HTR-8/SVneo (cell line): ENCODE measurements at places on chromosomes 11 and 22.

DNA sequence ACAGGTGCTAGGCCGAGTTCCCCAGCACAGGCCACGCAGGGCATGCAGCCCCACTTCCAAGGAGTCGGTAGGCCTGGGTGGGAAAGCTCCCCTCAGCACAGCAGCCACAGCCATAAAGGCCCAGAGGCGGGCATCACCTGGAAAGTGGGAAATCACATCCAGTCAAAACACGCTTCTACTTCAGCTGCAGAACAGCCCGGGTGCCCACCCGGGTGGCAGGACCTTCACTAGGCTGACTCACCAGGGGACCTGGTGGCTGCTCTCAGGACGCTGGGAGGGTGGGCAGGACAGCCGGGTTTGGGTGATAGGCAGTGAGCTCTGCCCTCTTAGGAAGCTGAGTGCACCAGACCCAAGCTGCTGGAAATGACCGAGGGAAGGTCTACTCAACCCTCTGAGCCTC is 7.3 kb downstream of the KIAA0930 start:
- DNase-seq: no peak

DNA sequence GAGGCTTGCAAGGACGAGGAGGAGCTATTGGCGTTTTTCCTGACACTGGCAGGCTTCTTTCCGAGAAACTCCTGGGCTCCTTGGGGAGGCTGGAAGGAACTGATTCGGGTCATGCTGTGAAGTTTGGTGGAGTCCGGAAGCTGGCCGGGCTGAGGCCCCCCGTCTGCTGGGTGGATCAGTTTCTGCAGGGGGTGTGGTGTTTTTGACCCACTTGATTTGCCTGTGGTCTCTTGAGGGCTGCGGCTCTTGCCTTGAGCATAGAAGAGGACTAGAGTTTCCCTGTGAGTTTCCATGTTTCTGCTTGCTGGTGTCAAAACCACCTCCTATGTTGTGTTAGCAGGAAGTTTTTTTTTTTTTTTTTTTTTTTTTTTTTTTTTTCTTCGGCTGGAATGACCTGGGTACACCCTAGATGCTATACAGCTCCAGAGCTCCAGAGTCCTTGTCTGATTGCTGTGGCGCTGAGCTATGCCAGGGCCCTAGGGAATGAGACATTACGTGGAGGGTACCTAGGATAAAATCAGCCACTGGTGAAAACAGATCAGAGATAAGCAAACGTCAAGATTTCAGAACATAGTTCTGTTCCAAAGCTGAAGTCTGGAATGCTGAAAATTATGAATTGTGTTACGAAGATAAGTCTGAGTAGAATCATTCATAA is 728 bp downstream of the TBC1D22A start:
- DNase-seq: no peak

GRCh38 chr11:1691026-1691877 is 5.7 kb upstream of the KRTAP5-6 start:
- DNase-seq: no peak

DNA sequence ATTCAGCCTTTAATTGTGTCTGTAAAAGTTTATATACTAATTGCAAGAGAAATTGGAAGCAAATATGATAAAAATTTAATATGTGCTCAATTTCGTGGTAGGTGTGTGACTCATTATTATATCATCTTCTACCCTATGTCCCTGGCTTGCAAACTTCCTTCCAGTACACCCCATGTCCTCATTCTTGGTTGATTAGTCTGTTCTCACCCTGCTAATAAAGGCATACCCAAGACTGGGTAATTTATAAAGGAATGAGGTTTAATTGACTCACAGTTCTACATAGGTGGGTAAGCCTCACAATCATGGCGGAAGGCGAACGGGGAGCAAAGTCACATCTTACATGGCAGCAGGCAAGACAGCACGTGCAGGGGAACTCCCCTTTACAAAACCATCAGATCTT is 11.9 kb downstream of the MRGPRX3 start:
- DNase-seq: no peak

GRCh38 chr11:47592251-47592650 is 2.0 kb downstream of the C1QTNF4 start:
- no peak for DNase-seq

- no peak for DNase-seq
Measured at GRCh38 chr11:110434952-110435779, 5.4 kb downstream of the FDX1 start.

DNA sequence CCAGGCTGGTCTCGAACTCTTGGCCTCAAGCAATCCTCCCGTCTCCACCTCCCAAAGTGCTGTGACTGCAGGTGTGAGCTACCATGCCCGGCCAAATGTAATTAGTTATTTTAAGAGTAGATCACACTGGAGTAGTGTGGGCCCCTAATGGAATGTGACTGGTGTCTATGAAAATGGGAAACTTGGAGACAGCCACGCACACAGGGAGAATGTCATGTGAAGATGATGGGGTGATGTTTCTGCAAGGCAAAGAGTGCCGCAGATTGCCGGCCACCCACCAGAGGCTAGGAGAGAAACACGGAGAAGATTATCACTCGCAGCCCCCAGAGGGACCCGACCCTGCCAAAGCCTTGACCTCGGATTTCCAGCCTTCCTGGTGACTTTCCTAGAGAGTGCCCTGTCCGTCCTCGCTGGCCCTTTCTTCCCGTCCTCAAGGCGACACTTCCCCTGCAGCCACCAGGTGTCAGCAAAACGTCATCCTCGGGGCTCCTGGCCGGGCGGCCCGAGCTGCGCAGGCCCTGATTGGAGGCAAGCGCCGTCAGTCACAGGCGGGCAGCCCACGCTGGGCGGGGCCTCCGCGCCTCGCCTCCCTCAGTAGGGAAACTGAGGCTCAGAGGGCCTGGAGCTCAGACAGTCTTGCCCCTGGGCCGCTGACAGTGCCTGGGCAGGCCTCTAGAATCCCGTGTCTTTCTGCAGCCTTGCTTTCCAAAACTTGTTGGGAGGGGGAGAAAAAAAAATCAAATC is 16.3 kb downstream of the CRYBB2 start:
- DNase-seq: peak; percentile 95

- DNase-seq: no peak
Measured at GRCh38 chr11:72039031-72039855, 40.5 kb downstream of the IL18BP start.

DNA sequence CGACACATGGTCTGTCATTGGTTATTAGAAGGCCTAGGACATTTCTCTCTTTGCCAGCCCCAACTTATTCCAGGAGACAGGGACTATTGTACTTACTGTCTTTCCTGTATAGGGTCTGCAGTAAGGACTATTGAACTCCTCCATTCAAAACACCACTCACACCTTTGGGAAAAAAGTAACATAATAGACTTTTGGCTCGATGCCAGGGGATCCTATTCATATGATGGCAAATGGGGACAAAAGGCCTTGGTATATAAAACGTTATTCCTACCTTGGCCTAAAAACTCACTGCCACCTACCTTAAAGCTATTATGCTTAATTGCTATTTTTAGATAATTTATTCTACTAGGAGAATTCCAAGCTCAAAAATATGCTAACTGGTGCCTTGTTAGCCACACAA is 6.3 kb upstream of the NDUFC2 start:
- DNase-seq: no peak

GRCh38 chr22:16957781-16958180 is 50.2 kb downstream of the GAB4 start:
- no peak for DNase-seq

- DNase-seq: peak; percentile 39
Measured at GRCh38 chr11:36492724-36493304, 17.3 kb downstream of the TRAF6 start.

DNA sequence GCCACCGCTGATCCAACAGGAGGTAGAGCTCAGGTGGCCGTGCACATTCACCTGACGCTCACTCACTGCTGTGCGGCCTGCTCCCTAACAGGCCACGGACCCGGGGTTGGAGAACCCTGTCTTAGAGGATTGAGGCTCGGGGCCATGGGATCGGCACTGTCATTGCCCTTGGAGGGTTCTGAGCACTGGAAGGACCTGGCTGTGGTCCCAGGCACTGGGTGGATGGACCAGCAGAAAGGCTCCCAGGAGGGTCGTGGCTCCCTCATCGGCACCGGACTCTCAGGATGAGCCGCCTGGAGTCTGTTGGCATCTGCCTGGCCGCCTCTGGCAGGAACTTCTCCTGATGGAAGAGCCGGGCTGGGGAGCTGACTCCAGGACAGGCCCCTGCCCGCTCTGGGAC is 6.5 kb downstream of the KCNQ1 start:
- DNase-seq: no peak

- DNase-seq: no peak
Measured at GRCh38 chr11:44364596-44364995, 54.7 kb upstream of the ALX4 start.

DNA sequence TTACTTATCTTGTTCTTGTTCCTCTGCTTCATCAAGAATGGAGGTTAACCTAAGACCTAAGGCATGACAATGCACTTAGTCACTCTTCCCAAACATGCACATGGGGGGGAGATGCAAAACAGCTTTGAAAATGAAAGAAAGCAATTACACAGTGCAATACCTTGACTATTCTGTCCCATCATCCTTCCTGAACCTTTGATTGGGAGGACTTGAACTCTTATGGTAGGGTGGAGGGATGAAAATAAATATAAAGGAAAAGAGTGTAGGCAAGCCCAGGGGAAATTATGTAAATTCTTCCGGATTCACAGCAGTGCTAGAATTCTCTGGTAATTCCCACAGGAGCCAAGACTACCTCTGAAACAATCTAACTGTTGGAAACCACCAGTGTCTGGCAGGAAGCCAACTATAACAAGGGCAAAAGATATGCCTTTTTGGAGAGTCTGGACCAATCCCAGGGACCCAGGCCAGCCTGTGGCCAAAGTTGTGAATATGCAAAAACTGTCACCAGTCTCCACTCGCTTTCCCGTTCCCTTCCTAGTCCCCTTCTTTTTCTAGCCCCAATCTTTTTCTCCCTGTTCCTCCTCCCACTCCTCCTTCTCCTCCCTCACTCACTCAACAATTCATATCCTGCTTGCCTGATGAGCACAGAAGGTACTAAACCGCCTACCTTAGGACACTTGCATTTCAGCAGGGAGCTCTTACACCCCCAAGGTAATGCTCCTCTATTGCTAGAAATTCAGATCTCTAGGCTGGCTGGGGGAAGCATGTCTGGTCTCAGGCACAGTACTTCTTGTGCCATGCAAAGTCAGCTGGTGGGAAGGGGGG is 2.5 kb upstream of the RCN1 start:
- DNase-seq: peak; percentile 48

- DNase-seq: no peak
Measured at GRCh38 chr11:32008880-32009551, 81.9 kb upstream of the RCN1 start.

DNA sequence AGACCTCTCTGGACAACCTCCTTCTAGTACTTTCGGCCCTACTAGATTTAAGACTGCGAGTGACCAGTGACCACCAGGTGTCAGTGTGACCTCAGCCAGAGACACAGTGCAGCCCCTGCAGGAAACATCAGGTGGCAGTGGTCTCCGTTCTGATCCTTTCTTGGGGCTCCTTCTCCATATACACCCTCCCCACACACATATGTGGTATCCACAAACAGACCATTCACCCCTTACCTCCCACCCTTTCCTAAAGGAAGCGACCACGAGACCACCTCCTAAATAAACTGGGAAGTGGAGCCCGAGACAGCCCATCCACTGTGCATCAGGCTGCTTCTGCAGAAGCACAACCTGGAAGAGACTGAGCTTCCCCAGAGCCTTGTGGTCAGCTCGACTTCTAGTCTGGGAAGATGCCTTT is 38.5 kb upstream of the CYP2D6 start:
- peak; percentile 84 for DNase-seq

GRCh38 chr11:132493801-132494200 is 1038.5 kb downstream of the OPCML start:
- no peak for DNase-seq

GRCh38 chr22:31957970-31958594 is 13.7 kb downstream of the YWHAH start:
- DNase-seq: no peak

DNA sequence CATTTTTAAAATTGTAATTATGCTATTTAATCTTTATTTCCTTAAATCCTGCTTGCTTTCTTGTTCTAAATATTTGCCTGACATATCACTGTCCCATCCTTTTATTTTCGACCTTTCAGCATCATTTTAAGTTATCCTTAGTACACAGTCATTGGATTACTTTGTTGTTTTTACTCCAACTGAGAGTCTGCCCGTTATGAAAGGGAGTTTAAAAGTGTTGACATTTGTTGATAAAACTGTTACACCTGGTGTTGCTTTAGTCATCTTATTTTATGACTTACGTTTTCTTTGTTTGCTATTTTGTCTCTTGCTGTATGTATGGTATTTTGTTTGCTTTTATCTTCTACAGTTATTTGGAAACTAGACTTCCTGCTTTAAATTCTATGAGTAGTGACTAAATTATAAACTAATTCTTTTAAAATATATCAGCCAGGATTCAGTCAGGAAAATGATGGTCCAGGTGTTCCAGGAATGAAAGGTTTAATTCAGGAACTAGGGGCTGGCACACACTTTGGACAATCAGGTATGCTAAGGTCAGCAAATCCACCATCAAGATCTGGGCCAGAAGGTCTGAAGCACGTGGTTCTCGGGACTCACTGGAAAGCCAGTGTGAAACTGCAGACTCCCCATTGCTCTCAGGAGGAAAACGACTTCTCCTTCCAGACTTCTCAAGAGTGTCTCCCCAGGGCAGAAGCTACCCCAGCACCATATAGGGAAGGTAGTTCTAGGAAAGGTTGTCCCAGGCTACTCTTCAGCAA is 86.0 kb downstream of the RASSF10 start:
- DNase-seq: no peak

DNA sequence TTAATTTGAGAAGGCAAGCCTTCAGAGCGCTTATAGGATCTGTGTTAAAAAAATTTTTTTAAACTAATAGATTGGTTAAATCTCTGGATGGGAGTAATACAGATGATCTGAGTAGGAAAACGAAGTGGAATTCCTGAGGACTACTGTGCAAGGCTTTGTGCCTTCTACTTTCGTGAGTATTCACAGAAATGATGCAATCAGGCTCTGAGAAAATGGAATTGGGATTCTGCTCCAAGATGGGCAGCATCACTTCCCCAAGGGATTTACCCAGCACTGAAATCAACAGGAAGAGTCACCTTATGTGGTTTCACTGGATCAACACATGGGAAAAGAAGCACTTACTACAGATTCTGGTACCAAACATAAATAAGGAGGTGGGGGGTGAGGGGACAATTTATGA is 12.5 kb downstream of the KMT5B start:
- DNase-seq: no peak

GRCh38 chr22:48039326-48039725 is 1276.9 kb downstream of the TBC1D22A start:
- no peak for DNase-seq

DNA sequence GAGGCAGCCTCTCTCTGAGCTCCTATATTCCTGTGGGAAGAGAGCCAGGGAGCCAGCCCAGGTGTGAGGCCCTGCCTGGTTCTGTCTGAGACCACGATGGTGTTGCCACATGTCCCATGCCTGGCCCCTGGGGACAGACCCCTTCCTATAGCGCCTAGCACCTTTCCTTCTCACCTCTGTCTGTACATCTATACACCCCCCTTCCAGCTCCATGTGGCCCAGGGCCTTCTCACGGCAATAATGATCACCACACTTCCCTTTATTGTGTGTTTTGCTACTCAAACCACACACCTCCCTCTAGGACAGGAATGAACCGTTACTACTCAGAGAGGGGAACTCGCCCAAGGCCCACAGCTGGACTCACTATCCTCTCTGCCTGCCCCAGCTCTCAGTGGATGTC is 12.8 kb downstream of the CD82 start:
- DNase-seq: no peak
